ENCODE measurements at places on chromosomes 11 and 22. TPM values are rescaled to one million over a fixed set of nuclear protein-coding genes. Genes with fewer than 3 reads are reported as not detected.
A peak's percentile ranks its signal among the peaks of the same experiment; 100 is the strongest.

OR5B21 gene
- total RNA-seq: 0.26 TPM

IGSF22 gene
- total RNA-seq: 0.57 TPM

AHNAK gene
- 3.6 TPM for total RNA-seq

CSTPP1 gene
- total RNA-seq: 22.3 TPM

OR56B1 gene
- total RNA-seq: 0.15 TPM

DNA sequence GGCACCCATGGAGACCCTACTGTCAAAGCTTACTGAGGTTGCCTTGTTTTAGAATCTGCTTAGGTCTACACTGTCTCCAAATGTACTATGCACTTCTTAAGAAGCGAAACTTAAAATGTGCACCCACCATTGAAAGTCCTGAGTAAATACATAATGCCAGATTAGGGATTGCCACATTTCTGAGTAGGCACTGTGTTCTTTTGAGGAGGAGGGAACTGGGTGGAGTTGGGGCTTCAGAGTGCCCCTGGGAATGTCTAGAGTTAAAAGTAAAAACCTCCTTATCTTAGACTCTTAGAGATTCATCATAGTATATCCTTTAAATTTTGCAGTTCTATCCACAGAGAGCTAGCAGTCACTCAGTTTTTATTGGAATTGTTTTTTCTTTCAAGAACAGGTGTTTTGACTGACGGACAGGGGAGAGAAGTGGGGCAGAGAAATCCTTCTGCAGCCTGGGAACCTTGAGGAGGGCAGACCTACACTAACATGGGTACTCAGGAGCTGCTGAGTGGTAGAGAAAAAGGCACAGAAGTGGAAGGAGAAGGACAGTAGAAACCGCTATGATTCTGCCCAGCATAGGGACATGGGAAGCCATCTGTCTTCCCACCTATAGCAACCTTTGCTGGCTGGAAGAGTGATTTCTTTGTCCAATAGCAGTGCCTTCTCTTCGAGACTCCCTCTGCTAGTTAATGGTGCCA, 33.4 kb upstream of the MICAL2 start:
- ATAC-seq: no peak

- peak; percentile 95 for ATAC-seq
Observed at GRCh38 chr11:69131644-69132300, 24.0 kb upstream of the SMIM38 start.
